Left ventricle myocardium inferior (tissue), 1 donor: ENCODE measurements at places on chromosomes 13 and 19. TPM values are rescaled to one million over a fixed set of nuclear protein-coding genes. Genes with fewer than 3 reads are reported as not detected.

- peaks cover 38% of the 10 kb centered on the region for H3K27me3 ChIP-seq
- peaks cover 10% of the 10 kb centered on the region for H3K36me3 ChIP-seq
- peaks cover 4% of the 10 kb centered on the region for H3K4me1 ChIP-seq
- H3K4me3 ChIP-seq = no peak overlapping the region
These were observed 1.4 kb upstream of the TMPRSS9 start for GRCh38 chr19:2358548-2359173.

GRCh38 chr19:39160889-39161672 is 35.5 kb downstream of the PAK4 start:
- H3K36me3 ChIP-seq = no peaks in the 10 kb centered on the region
- H3K4me3 ChIP-seq = no peak overlapping the region
- H3K27me3 ChIP-seq = no peaks in the 10 kb centered on the region
- H3K27ac ChIP-seq = no peak overlapping the region
- peaks cover 29% of the 10 kb centered on the region for H3K4me1 ChIP-seq
- DNase-seq = no peak

DNA sequence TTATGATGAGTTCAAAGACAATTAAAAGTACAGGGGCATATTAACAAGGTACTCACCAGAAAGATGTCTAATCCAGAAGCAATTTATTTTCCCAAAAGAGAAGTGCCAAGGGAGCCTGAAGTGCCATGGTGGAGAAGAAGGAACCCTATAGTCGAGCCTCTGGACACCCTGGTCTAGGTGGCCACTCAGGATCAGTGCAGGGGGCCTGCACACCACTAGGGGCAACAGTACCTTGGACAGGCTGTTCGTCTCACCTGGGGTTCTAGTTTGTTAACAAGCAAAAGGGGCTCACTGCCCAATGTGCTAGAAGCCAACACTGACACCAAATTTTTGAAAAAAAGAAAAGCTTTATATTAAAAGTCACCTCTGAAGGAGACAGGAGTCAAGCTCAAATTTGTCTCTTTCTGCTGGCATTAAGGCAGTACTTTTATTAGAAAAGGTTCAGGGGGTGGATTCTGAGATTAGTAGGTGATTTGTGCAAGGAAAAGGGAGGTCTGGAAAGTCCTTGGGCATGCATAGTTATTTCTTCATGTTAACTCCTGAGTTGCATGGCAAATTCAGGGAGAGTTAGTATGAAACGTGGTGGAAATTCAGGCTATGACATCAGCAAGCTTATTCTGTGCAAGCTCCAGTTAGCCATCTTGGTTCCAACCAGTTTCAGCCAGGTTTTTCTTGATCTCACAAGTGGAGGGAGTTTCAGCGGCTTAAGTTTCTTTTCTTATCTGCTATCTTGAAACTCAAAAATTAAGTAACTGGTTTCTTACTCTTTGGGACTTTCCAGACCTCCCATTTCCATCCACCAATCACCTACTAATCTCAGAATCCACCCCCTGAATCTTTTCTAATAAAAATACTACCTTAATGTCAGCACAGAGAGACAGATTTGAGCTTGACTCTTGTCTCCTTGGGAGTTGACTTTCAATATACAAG is 884 bp upstream of the CBY2 start:
- no peaks in the 10 kb centered on the region for H3K4me1 ChIP-seq
- no peak overlapping the region for H3K27ac ChIP-seq
- peaks cover 13% of the 10 kb centered on the region for H3K27me3 ChIP-seq
- DNase-seq = no peak

- peaks cover 100% of the 10 kb centered on the region for H3K27me3 ChIP-seq
- DNase-seq = no peak
- no peaks in the 10 kb centered on the region for H3K36me3 ChIP-seq
- peaks cover 11% of the 10 kb centered on the region for H3K4me1 ChIP-seq
- H3K27ac ChIP-seq = no peak overlapping the region
These were observed 3.7 kb upstream of the ACP7 start for GRCh38 chr19:39080431-39080830.

PCDH17 gene
- 3.1 TPM for total RNA-seq

PTGER1 gene
- total RNA-seq = not detected

CBARP gene
- 0.96 TPM for total RNA-seq
